ENCODE measurements at places on chromosomes 11 and 22.

- DNase-seq, result peak; percentile 69
Observed at GRCh38 chr11:107043242-107044006, 25.1 kb upstream of the GUCY1A2 start.

DNA sequence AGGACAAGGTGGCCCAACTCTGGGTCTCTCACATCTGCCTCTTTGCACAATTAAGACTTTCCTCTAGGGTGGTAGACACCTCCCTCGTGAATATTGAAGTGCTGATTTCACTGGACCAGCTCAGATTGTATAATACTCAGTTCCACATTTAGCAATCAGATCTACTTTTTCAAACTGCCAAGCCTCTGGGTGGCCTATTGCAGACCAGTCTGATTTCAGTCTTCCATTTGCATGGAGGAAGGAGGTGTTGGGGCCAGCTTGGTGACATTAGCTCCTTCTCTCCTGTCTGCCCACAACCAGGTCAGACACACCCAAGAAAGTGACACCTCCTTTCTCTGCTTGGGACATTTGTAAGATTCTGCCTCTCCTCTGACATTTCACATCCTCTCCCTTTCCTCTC, 78.2 kb downstream of the PPFIBP2 start:
- DNase-seq, result no peak

GRCh38 chr22:38487946-38488345, 18.2 kb downstream of the DDX17 start:
- DNase-seq, result no peak

DNA sequence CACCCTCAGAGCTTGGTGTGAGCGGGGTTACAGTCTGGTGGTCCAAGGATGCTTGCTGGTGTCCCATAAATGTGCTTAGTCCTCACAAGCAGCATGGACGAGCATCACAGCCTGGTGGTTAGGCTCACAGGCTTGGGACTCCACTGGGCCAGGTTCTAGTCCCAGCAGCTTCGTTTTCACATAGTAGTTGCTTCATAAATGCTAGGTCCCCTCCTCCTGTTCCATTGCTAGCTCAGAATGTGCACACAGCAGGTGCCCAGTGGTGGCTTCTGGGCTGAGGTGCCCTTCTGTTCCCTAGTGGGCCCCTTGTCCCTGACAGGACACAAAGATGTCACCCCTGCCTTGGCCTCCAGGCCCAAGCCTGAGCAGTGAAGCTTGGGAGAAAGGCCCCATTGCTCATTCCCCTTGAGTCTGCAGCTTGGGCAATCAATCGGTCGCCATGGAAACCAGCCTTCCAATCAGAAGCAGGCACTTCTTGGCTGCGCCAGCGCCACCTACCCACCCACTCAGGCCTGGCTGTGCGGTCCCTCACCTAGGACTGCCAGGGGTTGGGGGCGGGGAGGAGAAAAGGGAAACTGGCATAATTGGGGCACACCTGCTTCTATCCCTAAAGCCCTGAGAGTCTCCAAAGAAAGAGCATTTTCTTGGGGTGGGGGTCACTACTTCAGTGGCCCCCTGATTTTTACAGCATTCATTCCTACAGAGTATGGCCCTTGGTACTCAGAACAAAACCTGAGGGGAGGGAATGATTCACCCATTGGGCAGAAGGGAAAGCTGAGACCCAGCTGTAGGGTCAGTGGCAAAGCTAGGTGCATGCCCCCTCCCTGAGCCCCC, 48.1 kb downstream of the CYTH4 start:
- peak; percentile 87 for DNase-seq

GRCh38 chr11:48900131-48900800, 83.4 kb downstream of the TRIM51G start:
- peak; percentile 12 for DNase-seq

DNA sequence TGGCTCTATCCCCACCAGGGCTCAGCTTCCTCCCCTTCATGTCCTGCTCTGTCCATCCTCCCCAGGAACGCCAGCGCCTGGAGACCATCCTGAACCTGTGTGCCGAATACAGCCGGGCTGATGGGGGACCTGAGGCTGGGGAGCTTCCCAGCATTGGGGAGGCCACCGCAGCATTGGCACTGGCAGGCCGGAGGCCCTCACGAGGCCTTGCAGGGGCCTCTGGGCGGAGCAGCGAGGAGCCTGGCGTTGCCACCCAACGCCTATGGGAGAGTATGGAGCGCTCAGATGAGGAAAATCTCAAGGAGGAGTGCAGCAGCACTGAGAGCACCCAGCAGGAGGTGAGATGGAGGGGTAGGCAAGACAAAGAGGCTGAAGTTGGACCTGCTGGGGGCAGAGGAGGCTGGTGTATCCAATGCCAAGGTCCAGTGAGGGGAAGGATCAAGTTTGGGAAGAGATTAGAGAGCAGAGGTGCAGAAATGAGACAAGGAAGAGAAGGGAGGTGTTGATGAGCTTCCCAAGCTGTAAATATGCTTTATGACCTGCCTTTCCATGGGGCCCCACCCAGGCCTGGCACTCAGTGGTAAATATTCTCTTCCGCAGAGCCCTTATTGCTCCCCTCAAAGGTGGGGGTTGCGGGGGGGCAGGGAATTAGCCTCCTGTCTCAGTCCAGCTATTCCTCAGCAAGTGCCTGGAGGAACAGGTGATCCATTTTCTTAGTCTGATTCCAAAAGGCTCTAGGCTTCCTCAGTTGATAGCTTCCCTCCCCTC, 23.9 kb downstream of the PHLDB1 start:
- DNase-seq, result no peak

DNA sequence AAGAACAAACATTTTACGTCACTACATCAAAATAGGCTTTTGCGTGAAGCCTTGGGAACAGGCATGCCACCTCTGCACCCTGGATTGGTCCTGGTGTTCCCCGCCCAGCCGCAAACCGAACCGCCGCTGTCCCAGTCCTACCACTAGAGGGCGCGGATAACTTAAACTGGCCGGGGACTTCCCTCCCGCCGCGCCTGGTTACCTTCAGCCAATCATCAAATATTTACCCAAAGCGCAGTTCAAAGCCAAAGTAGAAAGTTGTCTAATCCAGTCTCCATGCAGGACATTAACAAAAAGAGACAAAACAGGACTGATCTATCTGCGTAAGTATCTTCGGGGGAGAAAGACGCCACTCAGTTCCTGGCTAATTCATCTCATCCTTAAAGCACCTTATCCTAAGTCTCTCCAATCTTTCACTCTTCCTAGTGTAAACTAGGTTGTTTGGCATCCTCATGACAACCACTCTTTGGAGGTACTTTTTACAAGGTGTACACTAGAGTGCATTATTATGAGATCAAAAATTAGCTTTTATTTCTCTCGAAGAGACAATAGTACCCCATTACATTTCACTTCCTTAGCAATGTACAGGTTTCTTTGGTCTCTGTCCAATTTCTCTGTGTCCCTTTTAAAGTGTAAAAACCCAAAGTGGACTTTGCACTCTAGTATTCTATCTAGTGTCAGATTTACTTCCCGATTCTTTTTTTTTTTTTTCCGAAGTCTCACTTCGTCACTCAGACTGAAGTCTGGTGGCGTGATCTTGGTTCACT, 3.9 kb upstream of the CRY2 start:
- peak; percentile 88 for DNase-seq

DNA sequence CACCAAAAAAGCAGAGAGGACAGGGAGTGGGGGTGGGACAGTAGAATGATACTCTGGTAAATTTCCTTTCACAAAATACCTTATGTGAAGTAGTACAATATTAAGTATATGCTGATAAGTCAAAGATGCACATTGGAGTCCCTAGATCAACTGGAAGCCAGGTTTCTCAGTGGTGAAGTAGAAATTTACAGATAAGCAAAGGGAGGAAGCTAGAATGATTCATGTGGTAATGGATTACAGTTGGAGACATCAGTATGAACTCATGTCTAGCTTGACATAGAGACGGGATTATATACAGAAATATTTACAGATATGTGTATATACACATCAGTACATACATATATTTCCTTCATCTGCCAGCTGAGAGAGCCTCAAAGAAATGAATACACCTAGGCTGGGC, 21.5 kb downstream of the PLEKHB1 start:
- DNase-seq, result no peak

DNA sequence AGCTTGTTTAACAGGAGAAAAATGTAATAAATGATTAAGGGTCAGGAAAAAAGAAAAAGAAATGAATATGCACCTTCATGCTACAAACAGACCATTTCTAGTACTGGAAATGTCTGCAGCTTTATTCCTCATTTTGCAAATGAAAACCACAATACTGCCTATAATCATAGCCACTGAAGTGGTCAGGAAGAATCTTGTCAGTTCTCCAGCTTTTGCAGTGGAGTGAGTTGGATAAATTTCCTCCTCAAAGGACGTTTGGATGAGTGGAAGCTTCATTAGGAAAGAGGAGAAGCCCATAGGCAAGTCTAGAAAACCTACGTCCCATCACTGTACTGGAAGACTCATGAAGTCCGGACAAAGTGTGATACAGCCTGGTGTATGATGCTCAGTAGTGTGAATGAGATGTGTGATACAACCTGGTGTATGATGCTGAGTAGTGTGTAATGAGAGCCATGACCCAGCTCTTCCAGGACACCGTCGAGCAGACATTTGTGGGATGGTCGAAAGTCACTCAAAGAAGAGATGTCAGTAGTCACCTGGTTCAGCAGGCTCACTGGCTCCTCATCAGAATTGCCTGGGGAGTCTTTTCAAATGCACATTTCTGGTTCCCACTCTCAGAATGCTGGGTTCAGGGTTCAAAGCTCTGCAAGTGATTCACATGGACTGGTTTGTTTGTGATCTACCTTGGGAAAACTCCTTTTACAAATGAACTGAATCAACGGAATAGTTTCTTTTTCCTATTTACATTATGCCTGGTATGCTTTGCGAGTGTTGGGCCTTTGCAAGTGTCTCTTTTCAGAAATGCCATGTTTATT, 101.3 kb downstream of the PDHX start:
- DNase-seq, result no peak
